Smooth muscle cell of the coronary artery (primary cell): ENCODE measurements at places on chromosomes 1 and 21. TPM values are rescaled to one million over a fixed set of nuclear protein-coding genes. Genes with fewer than 3 reads are reported as not detected.

Gene NFASC
- 7.2 and 33.3 TPM in 2 replicates for total RNA-seq

Gene RHOU
- total RNA-seq = 0.45 and 4.8 TPM in 2 replicates

Gene NADK
- total RNA-seq = 30.6 and 32.3 TPM in 2 replicates

Gene CYP4Z1
- total RNA-seq = not detected in 2 replicates

Gene PLA2G2D
- total RNA-seq = not detected in 2 replicates

Gene MROH9
- total RNA-seq = 0.15 and 0.59 TPM in 2 replicates

Gene ABCB10
- total RNA-seq = 5.1 and 10.7 TPM in 2 replicates

Gene CTSS
- 5.0 and 7.0 TPM in 2 replicates for total RNA-seq

Gene CXADR
- total RNA-seq = 1.2 and 1.6 TPM in 2 replicates

Gene SPATC1L
- 1.4 and 5.8 TPM in 2 replicates for total RNA-seq

Gene AIRE
- not detected in 2 replicates for total RNA-seq

Gene ATP6V1G3
- total RNA-seq = not detected in 2 replicates

Gene CHD1L
- total RNA-seq = 22.8 and 36.7 TPM in 2 replicates

Gene PTPRU
- total RNA-seq = 7.2 and 45.0 TPM in 2 replicates

Gene KRTAP12-3
- not detected in 2 replicates for total RNA-seq

Gene NDUFS5
- total RNA-seq = 777 and 1,203 TPM in 2 replicates

Gene ANGPTL7
- total RNA-seq = 0.23 TPM in 1 of 2 replicates, not detected in the other

Gene GBP6
- total RNA-seq = not detected in 2 replicates

Gene AKR1A1
- total RNA-seq = 207 and 237 TPM in 2 replicates

Gene CRB1
- total RNA-seq = under 0.01 and 0.12 TPM in 2 replicates

Gene SSU72
- 24.2 and 47.0 TPM in 2 replicates for total RNA-seq

Gene HSD3B2
- total RNA-seq = not detected in 2 replicates

Gene KAZN
- total RNA-seq = 1.4 and 10.9 TPM in 2 replicates

Gene MPL
- total RNA-seq = not detected in 2 replicates

Gene FCGR1A
- 0.08 TPM in 1 of 2 replicates, not detected in the other for total RNA-seq
